Glutamatergic neuron (in vitro differentiated cells): ENCODE measurements at places on chromosomes 7 and 10.

GRCh38 chr10:31700181-31700611, 228.4 kb downstream of the ARHGAP12 start:
- DNase-seq: no peak

DNA sequence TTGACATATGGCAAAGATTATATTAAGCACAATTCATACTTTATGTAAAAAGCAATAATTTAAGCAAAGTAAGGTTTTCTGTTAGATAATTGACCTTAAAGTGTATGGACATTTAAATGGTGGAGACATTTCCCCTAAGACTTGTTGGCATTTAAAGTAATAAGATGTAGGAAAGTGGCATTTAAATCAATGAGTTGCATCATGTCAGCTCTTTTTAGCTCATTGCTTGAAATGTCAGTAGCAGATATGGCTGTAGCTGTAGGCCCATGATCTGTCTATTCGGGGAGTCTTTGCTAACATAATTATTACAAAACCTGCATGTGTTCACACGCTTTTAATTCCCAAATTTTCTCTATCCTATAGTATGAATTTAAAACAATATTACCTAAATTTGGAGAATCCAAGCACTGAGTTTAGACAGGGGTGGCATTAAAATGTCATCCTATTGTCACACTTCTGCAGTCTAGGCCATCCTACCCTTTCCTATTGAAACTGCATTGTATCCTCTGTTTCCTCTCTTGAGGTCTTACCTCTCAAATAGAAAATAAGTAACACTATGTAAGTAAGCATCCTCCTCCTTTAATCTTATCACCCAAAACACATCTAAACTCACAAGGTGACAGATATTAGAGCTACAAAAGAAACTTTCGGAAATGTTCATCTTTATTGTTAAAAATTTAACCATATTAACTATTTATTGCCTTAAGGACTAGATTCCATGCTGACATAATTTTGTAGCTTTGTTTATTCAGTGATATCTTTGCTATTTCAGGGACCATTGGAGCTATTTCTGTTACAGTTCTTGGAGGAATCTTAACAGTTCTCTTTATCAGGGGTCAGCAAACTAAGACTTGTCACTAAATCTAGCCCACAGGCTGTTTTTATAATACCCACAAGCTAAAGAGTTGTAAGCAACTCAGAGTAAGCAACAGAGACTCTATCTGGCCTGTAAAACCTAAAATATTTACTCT, 91.2 kb downstream of the LCOR start:
- no peak for DNase-seq

- DNase-seq: peak; percentile 81
Observed at GRCh38 chr7:117873310-117874190, at the start of gene CTTNBP2. TSS of gene CTTNBP2 (minus strand) at chr7:117873441. CDS start at chr7:117873415, 26 bp downstream.

DNA sequence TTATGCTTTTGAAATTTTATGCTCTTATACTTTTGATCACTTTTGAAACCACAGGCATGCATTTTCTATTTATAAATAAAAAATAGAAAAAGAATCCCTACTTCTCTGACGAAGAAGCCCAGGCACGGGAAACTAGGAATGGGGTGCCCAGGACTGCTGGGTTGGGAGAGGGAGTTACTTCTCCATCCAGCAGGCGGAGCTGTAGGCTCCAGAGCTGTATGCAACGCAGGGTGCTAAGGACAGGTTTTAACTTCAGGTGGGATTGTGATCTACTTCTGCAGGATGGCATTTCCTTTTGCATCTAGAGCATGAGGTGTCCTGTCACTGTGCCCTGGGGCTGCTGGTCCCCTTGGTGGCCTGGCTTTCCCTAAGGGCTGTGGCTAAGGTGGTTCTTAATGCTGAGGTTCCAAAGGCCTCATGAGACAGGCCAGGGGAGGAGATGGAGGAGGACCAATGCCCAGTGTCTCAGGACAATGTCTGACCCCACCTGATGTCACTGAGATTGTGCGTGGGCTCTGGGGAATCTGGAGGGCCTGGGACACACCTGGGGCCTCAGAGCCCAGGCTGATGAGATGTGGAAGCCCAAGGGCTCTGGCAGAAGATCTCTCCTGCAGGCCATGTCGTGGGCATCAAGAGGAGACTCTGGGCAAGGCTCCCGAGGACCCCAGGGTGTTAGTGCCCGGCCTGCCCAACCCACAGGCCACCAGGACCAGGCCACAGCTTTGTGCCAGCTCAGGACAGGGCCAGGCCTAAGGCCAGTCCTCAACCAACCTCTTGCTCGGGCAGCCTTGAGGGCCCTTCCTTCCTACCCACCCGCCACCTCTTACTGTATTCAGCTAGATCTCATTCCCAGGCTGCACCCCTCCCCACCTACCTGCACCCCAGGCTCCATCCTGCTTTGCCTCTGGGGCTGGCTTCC, 507 bp downstream of the CCDC201 start:
- DNase-seq: peak; percentile 43

DNA sequence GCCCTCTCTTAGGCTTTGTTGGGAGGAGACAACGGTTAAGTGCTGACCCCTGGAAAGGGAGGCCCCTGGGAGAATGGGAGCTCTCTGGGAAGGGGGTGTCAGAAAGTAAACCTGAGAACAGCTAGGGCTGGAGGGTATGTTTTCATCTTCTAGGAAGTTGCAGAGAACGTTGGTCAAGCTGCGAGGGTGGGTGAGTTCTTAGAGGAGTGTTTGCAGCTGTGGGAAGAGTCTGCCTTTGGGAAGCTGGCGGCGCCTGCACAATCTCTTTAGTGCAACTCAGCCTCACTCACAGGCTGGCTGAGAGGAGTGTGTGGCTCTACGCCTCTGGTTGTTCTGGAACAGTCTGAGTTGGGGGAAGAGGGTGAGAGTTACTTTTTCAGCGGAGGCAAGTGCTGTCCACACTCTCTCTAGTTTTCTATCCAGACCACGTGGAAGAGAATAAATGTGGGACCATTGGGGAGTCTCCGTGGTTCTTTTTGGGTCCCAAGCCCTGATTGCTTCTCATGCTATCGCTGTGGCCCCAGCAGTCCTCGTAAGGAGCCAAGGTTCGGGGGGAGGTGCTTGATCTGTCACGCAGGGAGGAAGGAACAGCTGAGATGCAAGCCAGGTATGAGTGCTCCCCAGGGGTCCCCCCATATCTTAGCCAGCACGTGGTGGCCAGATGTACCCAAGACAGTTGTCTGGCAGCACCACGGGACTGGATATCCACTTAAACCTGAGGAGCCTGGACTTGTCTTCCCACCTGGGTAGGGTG, 237.2 kb downstream of the BUB3 start:
- no peak for DNase-seq

- DNase-seq: no peak
Observed at GRCh38 chr10:123943307-123943706, 51.7 kb upstream of the CPXM2 start.

GRCh38 chr10:132643709-132644526, 106.3 kb downstream of the INPP5A start:
- DNase-seq: peak; percentile 48

DNA sequence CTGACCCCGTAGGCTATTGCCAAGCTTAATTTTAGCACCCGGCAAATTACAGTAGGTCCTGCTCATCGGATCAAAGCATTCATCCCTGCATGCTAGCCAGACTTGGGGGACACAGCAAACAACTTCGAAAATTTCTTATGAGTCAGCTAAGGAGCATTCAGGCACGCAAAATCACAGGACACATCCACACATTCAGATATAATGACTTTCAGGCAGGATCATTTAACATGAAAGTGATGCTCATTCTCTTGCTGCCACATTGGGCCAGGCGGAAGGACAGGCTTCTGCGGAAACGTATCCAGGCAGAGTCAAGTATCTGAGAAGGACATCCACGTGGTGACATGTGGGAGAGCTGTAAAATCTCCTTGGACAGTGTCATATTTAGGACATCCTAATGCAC, 474.0 kb upstream of the NRP1 start:
- no peak for DNase-seq

- DNase-seq: no peak
Observed at GRCh38 chr10:126634911-126635310, 35.6 kb downstream of the C10orf90 start.

DNA sequence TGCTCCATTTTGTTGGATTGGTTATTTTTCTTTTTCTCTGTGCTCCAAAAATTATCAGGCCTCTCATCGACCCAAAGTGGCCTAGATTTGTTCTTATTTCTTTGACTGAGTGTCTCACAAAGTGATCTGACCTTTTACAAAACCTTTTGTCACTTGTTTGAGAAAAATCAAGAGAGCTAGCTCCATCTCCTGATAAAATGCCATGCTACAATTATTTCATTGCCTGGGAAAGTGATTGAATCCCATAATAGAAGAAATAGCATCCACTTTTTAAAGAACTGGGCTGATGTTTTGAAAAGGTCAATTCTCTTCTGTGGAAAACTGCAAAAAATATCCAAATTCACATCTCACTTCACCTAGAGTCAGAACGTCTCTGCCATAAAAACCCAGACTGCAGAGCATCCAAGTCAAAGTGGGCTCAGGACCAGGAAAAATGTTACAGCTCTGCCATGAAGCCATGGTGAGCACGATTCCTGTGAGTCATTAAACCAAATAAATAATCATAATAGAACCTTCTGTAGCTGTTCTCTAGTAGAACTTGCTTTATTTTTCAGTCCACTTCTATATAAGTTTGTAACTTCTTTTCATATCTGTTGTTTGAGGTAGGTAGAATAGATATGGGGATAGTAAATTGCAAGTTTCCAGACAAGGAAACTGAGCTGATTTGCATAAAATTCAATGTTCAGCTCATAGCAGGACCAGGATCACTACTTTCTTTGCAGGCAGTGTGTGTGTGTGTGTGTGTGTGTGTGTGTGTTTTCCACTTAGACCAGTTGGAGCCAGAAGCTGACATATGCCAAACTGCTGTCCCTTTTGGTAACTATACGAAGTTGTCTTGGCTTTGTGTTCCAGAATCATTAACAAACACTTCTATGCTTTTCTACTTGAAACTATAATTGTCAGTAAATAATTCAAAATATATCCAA, 632.5 kb upstream of the ANKRD30A start:
- DNase-seq: peak; percentile 53

DNA sequence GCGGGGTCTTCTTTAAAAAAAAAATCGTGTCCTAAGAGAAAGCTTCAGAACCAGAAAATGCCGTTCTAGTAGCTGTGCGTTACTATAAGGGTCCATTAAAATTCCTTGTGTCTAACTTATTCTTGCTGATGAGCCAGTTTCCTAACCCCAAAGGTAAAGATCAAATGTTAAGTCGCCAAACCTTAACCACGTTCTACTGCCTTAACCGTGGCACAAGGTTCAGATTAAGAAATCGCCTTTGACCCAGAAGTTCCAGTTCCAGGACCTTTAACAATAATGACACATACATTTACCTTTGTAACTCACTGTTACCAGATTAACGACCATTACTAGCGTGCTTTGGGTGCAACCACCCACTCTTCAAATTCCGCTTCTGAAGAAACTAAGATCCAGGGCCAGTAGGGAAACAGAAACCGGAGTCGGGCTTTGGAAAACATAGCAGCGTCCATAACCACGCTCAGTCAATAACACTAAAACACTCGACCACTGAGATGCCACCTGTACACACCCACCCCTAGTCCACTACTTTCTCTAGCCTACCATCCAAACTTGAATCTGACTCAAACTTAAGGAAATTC, 620 bp downstream of the BET1 start:
- no peak for DNase-seq

DNA sequence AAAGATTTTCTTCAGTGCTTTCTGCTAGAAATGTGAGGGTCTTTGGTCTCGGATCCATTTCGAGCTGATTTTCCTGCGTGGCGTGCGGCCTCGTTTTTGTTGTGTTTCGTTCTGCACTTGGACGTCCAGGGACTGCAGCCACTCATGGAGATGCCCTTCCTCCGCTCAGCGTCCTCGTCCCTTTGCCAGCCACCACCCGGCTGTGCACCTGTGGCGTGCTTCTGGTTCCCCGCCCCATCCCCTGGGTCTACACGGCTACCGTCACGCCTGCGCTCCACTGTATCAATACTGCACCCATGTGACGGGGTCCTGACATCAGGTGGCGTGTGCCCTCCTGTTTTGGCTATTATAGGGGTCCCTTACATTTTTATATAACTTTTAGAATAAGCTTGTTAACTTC, 42.7 kb upstream of the NKX6-2 start:
- no peak for DNase-seq

DNA sequence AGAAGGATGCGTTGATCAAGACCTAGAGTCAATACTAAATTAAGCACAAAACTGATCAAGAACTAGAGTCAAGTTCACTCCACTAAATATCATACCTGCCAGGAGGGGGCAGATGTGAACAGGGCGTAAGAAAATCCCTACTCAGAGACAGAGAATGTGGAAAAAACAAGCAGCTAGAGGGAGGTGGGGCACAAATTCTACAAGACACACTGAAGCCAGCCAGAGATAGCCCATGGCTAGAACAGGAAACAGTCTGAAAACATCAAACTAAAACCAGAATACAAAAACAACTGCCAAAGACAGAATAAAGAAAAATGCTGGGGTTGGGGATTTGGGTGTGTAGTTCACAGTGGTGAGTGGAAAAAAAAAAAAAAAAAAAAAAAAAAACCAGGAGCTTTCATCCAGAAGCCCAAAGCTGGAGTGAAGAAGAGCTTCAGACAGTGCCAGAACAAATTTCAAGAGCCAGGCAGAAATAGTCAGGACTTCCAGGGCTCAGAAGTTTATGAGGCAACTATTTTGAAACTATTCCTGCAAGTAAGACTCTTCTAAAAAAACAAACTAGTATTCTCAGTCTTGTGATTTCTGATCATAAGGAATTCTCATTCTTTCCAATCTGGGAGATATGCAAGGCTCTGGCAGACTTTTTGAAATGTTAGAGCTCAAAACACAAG, 118.3 kb downstream of the CCDC71L start:
- DNase-seq: peak; percentile 32

- no peak for DNase-seq
Observed at GRCh38 chr10:113064039-113064438, 114.0 kb downstream of the TCF7L2 start.

DNA sequence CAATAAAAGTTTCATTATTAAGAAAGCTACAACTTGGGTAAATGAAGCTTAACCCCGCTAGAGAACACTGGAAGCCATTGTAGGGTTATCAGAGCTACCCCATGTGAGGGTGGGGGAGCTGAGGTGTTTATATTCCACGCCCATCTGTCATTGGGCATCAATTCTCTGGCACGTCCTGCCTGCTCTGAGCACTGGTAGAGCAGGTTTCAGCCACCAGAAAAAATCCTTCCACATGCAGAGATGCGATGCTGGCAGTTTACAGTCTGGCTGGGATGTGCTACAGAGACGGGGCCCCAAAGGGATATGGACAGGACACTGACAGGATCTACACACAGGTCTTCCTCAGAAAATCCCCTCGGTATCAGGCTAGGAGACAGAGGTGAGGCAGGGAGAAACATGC, 15.9 kb upstream of the RAPGEF5 start:
- DNase-seq: no peak
